ENCODE measurements at places on chromosomes 3 and 15. TPM values are rescaled to one million over a fixed set of nuclear protein-coding genes. Genes with fewer than 3 reads are reported as not detected.

SENP8 gene
- total RNA-seq: 0.15 TPM

PFKFB4 gene
- 1.8 TPM for total RNA-seq

GOLGA8J gene
- not detected for total RNA-seq

DENND4A gene
- 88.4 TPM for total RNA-seq

POPDC2 gene
- total RNA-seq: 5.5 TPM

SIAH2 gene
- 61.4 TPM for total RNA-seq
